ENCODE measurements at places on chromosomes 11 and 22. TPM values are rescaled to one million over a fixed set of nuclear protein-coding genes. Genes with fewer than 3 reads are reported as not detected.

The DDX25 gene
- total RNA-seq, result not detected

The SMCO4 gene
- 5.0 TPM for total RNA-seq

The APOBEC3C gene
- total RNA-seq, result 11.1 TPM

The SLC25A45 gene
- total RNA-seq, result 4.4 TPM

The SLC5A12 gene
- 0.63 TPM for total RNA-seq

The SHANK3 gene
- 29.4 TPM for total RNA-seq

The APOBEC3A gene
- not detected for total RNA-seq

Data from tibial nerve (tissue), 4 donors.